ENCODE measurements at places on chromosomes 3 and 15. TPM values are rescaled to one million over a fixed set of nuclear protein-coding genes. Genes with fewer than 3 reads are reported as not detected.

KLHL6 gene
- polyA plus RNA-seq: 0.15 TPM

KCTD6 gene
- 5.2 TPM for polyA plus RNA-seq

GRCh38 chr15:73803806-73804205, 50.7 kb upstream of the INSYN1 start:
- no peak for DNase-seq

GRCh38 chr3:50354186-50354764, 3.6 kb downstream of the CYB561D2 start:
- no peak for DNase-seq

DNA sequence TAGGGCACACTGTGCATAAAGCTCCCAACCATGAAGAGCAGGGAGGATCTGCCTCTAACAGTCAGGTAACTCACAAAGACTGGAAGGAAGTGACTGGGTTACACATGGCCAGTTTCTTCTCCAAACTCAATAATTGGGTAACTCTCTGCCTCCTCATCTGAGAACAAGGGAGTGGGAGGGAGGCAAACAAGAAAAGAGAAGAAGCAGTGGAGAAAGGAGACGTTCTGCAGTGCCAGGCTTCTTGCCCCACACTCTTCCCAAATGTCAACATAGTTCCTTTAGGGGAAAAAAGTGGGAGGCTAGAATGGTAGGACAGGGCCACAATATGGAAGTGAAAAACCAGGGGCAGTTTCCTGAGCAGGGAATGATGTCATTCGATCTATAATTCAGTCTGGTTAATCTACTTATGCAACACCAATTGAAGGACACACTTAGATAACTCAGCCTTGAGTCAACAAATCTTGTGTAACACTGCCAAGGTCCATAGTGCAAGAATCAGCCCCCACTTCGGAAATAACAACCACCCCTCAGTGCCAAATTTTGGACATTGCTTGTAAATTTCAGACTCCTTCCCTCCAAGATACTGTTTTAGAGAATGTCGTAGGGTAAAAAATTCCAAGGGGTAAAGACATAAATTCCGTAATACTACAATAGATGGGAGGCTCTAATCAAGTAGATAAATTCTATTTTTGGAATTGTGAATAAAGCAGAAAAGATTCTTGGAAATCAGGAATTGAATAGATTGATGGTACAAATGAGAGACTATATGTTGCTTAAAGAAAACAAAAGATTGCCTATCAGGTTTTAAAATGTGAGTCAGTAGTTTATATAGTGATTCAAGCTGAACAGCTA, 143.0 kb downstream of the LPP start:
- no peak for DNase-seq

GRCh38 chr3:196652961-196653795, 13.7 kb downstream of the NRROS start:
- DNase-seq: no peak

DNA sequence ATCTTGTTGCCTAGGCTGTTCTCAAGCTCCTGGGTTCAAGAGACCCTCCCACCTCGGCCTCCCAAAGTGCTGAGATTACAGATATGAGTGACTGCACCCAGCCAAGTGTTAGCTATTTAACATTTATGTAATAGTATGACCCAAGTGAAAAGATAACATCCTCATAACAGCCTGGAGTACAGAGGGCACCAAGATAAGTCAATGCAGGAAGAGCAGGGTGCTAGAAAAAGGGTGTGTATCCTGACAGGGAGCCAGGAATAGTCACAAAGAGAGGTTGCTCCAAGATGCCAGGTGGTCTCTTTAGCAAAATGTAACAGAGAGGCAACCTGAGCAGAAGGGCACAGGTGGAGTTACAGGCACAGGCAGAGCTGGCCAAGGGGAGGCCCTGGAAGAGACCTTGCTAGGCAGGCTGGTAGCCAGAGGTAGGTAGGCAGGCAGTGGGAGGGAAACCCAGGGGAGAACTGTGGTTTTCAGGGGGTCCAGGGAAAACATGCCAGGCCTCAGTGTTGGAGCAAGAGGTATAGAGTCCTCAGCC, 277.4 kb downstream of the ERC2 start:
- DNase-seq: no peak

- DNase-seq: no peak
Measured at GRCh38 chr15:35963326-35963725, 417.4 kb upstream of the DPH6 start.

DNA sequence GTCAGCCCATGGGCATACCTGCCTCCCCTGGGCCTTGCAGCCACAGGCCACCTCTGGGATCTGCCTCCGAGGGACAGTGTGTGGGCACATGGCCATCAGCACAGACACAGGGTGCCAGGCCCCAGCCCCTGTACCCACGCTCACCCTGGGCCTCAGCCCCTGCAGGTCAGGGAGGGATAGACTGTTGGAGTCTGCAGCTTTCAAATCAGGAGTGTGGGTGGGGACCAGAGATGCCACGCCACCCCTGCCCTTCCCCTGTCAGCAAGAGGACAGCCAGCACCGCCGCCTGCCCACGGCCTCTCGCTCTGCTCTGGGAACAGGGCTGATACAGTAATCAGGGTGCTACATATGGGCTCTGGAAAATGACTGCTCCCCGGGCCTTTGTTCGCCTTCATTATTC, 72.7 kb downstream of the DNAJB8 start:
- no peak for DNase-seq
